ENCODE measurements at places on chromosomes 5 and 9.
A peak's percentile ranks its signal among the peaks of the same experiment; 100 is the strongest.

DNA sequence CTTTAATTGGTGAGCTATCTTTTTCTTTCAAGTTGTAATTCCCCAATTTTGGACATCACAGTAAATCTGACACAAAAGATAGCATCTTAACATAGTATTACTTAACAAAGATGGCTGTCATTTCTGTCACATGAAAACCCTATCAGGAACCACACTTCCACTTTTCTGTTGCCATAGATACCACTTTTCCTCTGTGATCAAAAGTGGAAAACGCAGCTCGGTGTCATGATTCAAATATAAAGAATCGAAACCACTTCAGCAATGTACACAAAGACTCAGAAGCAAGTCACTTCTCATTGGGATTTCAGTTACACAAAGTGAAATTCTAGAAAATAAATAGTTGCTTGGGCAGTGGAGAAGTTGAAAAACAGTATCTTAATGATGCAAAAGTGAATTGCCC is 524.9 kb upstream of the ITGA1 start:
- DNase-seq, result no peak

- no peak for DNase-seq
Observed at GRCh38 chr5:165579911-165580310, 2074.5 kb downstream of the MAT2B start.

- DNase-seq, result no peak
Observed at GRCh38 chr5:61625137-61625561, 293.1 kb downstream of the ZSWIM6 start.

DNA sequence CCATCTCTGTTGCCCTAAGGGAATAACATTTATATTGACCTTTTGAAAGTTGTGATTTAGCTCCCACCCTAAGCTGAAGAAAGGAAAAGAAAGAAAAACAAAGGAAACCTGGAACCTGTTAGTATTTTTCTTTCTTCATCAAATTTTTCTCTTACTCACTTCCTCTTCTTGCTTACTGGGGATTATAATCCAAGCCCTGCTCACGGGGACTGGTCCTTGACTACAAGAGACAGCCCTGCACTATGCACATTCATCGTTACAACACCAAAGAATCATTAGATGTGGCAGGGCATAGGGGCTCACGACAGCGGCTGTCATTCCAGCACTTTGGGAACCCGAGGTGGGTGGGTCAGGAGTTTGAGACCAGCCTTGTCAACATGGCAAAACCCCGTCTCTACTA is 37.8 kb upstream of the LPAR1 start:
- no peak for DNase-seq

DNA sequence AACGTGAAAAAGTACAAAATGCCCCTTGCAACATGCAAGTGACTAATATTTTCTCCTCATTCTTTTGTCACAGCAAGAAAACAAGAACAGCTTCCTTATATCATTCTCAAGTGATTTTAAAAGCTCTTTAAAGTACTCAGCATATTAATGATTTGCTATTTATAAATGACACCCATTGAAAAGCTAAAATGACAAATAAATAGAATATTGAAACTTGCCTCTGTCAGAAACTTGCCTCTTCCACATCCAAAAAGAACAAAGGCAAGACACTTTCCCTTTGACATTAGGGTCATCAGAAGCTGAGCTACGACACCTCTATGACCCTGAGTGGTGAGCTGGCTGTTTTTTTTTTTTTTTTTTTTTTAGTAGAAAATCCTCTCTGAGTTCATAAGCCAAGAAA is 339.6 kb upstream of the ITGA1 start:
- no peak for DNase-seq

DNA sequence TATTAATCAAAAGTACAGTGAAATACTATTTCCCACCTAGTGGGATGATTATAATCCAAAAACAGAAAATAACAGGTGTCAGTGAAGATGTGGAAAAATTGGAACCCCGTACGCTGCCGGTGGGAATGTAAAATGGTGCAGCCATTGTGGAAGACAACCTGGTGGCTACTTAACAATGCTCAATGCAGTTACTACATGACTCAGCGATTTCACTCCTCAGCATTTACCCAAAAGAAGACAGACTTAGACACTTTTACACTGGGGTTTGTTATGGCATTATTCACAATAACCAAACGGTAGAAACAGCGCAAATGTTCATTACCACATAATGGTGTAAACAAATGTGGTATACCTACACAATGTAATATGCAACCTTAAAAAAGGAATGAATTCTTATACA is 23.9 kb downstream of the SECISBP2 start:
- no peak for DNase-seq

- no peak for DNase-seq
Observed at GRCh38 chr5:73499187-73499586, 945 bp downstream of the BTF3 start.

- DNase-seq, result peak; percentile 1
Observed at GRCh38 chr9:137434498-137435380, 6.4 kb downstream of the ENTPD8 start.

DNA sequence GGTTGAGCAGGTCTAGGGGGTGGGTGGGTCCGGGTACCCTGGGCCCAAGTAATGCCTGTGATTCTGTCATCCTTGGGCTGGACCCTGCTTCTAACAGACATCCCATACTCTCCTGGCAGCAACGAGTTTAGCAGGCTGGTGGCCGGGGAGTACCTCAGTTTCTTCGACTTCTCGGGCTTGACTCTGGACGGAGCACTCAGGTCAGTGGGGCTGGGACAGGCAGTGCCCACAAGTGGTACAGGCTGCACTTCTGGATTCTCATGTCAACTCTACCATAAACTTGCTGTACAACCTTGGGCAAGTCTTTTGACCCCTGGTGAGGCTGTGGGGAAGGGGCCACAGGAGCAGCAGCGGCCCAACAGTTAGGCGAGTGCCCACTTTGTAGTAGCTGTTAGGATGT is 21.8 kb downstream of the PSD2 start:
- DNase-seq, result no peak

- DNase-seq, result no peak
Observed at GRCh38 chr5:178310130-178310865, 77.7 kb upstream of the PHYKPL start.

GRCh38 chr9:133199648-133200321 is 9.3 kb downstream of the OBP2B start:
- peak; percentile 38 for DNase-seq

DNA sequence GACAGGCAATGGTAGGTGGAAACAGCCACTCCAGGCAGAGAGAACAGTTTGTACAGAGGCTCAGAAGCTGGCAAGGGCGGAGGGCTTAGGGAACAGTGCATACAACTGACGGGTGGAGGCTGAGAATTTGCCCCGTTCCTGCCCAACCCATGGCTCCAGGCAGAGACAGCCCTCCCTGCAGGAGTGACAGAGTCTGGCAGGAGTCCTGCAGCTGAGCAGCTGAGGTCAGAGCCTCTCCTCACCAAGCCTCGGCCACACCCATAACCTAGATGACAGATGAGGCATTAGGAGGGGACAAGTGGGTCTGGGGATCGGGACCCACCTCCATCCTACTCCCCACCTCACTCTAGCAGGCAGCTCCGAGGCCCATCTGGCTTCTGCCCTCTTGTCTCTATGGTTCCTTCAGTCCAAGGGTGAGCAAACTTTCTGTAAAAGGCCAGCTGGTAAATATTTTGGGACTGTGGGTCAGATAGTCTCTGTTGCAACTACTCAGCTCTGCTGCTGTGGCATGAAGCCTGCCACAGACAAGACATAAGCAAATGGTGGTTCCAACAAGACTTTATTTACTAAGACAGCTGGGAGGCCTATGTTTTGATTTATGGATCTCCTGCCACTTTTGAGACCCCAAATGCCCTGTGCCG is 83.7 kb downstream of the SH3TC2 start:
- DNase-seq, result no peak

DNA sequence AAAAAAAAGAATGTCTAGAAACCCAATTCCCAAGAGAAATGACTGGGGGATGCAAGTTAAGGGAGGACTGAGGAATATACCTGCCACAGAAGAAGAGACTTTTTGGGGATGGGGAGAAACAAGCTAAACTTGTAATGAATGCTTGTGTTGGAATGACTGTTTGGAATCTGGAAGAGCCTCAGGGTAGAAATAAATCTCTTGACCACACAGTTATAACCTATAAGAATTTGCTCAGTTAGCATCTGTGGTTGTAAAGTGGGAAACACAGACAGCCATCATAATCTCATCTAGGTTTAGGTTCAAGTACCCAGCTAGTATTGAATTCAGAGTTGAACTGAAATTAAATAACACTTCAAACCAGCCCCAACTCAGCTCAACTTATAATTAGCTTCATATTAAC is 678.3 kb upstream of the CHD1 start:
- DNase-seq, result no peak

Data from right kidney (tissue), 9 donors.